ENCODE measurements at places on chromosomes 2 and 18.

DNA sequence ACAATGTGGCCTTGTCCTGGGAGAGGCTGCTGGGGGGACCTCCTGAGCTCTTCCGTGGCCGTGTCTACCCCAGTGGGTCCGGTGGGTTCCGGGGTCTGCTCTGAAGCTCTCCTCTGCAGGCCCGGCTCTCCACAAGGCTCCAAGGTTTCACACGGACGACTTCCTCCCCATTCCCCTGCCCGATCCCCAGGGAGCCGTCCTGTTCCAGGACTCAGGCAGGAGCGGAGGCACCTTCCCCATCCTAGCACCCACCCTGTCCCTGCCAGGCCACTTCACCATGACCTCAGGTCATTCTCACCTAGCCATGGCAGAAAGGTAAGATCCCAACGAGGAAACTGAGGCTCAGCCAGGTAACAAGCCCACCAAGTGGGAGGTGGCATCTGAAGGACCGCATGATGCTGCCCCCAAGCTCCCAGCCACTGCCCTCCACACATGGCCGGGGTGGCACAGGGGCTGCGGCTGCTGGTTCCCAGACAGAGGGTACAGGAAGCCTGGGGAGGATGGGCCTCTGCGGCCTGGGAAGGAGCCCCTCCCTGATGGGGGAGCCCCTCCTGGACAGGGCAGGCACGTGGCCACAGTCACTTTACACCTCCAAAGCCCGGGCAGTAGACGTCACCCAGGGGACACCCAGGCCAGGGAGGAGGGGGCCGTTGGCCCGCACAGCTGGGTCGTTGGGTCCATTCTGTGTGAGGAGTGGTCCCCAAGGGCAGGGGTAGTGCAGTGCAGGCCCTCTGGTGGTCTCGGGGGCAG is 274.0 kb downstream of the NDUFA10 start:
- no peak for DNase-seq

DNA sequence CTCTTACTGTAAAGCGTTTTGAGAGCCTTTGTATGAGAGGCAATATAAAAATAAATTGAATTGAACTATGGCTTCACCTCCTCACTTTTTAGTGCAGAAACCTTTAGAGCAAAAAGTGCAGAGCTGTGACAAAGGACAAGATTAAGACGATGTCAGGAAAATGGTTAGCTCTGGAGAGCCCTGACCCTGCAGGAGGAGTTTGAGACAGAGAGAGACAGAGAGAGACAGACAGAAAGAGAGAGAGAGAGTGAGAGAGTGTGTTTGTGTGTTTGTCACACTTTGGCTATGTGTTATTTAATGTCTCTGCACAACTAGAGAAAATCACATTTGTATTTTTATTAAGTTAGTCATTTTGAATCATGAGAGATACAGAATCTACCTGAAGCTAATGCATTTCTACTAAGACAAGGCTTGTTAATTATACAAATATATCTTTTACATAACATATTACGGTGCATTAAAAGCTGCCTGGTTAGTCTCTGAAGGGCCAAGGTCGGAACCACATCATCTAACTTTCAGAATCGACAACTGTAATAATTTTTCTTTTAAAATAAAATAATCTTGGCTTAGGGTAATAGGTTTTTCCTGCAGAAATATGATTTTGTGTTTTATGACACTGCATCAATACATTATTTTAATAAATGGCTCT is 423.5 kb upstream of the ZEB2 start:
- DNase-seq = no peak

DNA sequence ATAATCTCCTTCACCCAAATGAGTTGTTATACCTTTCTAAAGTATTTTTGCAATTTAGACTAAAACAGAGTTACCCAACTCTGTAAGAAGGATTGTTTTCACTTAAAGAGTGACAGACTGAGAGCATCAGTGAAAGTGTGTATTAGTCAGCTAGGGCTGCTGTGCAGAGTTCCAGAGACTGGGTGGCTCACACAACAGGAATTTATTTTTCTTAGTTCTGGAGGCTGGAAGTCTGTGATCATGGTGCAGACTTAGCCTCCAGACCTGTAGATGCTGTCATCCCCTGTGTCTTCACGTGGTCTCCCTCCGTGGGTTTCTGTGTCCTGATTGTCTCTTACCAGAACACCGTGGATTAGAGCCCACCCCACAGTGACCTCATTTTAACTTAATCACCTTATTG is 40.0 kb downstream of the BCL2L11 start:
- peak; percentile 8 for DNase-seq

DNA sequence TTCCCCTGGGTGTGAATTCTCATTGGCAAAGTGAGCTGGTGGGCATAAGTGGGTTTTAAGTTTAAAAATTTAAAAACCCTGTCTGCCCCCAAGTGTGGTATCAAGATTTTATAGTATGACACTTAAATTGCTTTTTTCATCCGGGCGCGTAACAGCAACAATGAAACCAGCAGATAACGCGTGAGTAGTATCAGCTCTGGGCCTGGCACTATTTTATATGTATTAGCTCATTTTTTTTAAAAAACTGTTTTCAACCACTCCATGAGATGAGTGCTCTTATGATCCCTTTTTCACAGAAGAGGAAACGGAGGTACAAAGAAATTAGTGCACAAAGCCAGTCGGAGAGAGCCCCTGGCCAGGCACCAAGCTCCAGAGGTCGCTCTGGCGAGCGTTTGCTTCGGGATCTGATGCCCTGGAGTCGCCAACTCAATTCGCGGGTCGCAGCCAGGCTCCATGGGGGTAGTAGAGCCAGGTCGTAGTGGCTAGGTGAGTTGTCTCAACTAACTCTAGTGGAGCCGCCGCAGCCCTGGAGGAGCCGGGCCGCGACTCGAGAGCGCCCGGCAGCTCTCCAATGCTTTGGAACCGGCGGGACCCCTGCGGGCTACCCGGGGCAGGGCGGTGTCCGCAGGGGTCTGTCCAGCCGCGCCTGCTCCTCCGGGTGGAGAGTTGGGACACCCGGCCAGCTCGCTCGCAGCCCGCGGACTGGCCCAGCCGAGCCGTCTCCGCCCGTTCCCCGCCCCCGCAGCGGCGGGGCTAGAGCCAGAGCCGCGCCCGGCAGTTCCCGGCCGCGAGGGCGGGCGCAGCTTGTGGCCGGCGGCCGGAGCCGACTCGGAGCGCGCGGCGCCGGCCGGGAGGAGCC is at the start of gene IL1R1:
Gene IL1R1, plus strand, starts transcription at position 777 of the 859 bp plus-strand sequence. CDS start 14,979 bp downstream, outside the sequence.
- no peak for DNase-seq

DNA sequence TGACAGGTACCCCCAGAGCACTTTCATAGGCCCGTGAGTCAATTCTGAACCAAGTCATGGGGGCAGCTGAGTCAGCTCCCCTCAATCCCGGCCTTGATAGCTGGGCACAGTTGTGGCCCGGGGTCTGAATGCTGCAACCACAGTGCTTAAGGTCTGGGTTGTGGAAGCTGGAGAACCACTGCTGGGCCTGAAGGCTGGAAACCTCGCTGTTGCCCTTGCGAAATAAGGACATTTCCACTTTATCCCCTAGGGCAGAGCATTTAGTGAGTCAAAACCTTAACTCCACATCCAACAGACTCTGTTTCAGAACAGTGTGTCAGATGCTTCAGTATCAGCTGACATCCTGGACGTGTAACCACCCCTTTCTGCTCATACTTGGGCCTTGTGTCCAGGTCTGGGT is 58.6 kb downstream of the SP110 start:
- DNase-seq = no peak

GRCh38 chr2:54279385-54279784 is 23.4 kb upstream of the TSPYL6 start:
- DNase-seq = no peak

- DNase-seq = no peak
These were observed 45.3 kb downstream of the ZC3H15 start for GRCh38 chr2:186531257-186531775.

- DNase-seq = no peak
These were observed 26.5 kb downstream of the SLC16A14 start for GRCh38 chr2:230042195-230042594.

DNA sequence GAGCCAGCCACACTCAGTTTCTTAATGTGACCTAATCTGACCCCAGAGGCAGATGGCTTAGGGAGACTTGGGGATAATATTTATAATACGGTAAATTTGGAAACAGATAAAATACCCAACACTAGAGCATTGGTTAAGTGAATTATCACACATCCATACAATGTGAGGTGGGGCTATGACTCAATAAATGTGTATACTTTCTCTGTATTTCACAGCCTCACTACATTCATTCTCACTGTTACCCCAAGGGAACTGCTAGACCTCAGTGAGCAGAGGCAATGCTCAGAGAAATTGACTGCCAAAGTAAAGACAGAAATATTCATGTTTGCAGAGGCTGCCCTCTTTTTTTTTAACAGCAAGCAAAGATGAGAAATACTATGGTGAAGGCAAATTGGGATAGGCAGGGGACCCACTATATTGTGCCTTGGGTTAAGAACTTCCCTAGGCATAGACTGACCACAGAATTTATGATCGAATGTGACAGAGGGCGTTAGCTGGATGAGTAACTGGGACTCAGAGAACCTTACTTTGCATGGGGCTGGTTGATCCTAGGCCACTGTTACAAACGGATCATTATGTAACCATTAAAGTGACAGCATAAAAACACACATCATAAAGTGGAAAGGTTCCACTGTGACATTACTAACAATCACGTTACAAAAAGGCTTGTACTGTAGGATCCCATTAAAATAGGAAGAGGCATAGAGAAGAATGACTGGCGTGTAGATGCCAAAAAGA is 246.0 kb upstream of the LYPD1 start:
- DNase-seq = no peak

All from WERI-Rb-1 (cell line).